ENCODE measurements at places on chromosomes 11 and 22. TPM values are rescaled to one million over a fixed set of nuclear protein-coding genes. Genes with fewer than 3 reads are reported as not detected.

EXPH5 gene
- 3.7 TPM for total RNA-seq

DNA sequence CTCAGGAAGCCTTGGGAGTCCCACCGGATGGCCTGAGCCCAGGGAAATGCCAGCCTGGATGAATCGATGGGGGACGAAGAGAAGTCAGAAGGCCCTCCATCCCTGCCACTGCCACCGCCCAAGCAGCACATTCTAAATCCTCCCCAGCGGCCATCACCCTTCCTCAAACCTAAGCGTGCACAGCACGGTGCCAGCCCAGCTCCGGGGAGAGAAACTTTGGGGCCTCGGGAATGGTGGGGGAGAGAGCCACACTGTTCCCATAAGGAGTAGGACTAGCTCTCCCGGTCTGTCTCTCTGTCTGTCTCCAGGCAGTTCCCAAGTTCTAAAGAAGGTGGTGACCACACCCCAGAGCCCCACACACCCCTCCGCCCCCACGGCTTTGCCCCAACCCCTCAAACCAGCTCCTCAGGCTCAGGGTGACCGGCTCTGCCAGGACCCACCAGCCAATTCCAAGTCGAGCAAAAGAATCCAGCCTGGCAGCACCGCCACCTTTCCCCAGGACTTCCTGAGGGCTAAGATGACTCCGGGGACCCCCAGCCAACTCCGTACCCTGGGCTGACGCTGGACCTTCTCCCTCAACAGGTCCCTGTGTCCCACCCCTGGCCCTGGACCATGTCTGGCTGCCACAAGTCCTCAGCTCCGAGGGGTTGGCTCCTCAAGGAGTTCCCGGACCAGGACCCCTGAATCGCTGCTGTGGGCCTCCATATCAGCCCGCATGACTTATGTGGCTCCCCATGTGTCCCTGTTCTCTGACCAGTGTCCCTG, 2.7 kb downstream of the AHNAK start:
- DNase-seq: no peak

C1QTNF5 gene
- not detected for total RNA-seq

DNA sequence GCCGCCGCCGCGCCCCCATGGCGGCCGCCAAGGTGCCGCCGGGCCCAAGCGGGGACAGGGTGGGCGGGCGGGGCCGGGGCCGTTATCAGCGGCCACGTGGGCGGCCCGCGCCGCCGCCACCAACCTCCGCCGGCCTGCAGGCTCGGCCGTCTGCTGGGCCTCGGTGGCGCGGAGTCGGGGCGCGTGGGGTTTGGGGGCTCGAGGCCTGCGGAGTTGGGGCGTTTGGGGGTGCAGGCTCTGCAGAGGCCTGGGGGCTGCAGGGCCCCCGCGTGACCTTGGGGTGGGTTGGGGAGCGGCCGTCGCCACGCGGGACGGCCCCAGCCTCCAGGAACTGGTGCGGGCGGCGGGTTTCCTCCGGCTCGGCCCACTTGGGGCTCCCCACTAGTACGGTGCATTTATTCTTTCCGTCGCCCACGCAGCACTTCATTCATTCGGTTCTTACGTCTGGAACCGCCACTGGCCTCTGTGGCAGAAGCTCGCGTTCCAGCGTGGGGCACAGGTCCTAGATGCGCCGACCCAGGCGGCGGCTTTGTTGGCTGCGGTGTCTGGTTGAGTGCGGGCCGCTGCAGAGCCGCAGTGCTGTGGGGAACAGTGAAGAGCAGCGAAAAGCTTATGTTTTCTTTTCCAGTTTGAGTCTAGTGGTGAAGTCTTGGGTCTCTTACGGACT, 740 bp upstream of the TRMT2A start:
- DNase-seq: no peak

POU2AF3 gene
- total RNA-seq: not detected

PKP3 gene
- not detected for total RNA-seq

DNA sequence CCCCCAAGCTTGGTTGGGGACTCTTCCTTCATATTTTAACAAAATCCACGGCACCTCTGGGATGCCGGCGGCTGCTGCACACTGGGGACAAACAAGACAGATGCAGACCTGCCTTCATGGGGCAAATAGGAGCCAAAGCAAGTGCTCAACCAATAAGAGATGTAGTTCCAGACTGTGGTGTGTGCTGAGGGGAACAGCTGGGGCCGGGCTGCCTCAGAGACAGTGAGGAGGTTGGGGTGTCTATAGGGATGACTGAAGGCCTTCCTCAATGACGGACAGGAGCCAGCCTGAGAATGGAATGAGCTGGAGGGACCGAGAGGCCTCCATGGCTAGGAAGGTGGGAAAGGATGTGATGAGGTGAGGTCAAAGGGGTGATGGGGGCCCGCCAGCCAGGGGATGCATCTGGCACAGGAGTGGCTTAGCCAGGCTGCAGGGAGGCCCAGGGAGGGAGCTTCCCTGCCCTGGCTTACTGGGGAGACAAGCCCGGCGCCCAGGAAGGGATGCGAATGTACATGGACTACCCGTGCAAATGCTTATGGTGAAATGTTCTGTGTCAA, 10.3 kb upstream of the CTSD start:
- DNase-seq: no peak

- no peak for DNase-seq
Measured at GRCh38 chr11:41461057-41461681, 1.7 kb upstream of the LRRC4C start.

DNA sequence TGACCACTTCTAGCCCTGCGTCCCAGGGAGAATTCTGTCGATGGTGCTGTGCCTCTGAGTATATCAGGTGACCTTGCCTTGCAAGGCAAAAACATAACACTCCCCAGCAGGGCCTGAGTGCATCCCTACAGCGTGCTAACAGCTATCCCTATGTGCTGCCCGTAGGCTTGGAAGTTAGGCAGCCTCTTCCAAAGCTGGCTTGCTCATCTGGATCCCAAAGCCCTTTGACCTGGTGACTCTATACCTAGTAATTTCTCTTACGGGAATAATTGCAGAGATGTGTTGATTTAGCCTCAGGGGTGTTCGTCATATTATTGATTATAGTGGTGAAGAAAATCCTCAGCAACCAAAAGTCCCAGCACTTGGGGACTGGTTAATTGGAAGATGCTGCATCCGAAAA, 32.6 kb upstream of the CRYBB3 start:
- no peak for DNase-seq

TRIM51 gene
- total RNA-seq: not detected

DNA sequence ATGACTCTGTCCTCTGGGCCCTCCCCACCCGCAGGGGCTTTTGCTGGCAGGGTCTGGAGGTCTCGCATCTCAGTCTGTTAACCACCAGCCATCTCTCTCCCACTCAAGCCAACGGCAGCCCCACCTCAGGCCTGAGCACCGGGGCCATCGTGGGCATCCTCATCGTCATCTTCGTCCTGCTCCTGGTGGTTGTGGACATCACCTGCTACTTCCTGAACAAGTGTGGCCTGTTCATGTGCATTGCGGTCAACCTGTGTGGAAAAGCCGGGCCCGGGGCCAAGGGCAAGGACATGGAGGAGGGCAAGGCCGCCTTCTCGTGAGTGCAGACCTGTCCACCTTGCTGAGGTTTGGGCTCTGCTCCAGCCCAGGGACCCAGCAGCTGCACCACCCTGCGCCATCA, 44.3 kb upstream of the TTC12 start:
- no peak for DNase-seq

- DNase-seq: no peak
Measured at GRCh38 chr11:34411111-34411510, 27.6 kb upstream of the CAT start.

GTSE1 gene
- total RNA-seq: 1.3 TPM

GRCh38 chr11:43922295-43922648, 20.2 kb upstream of the C11orf96 start:
- no peak for DNase-seq

GLYATL1 gene
- total RNA-seq: not detected

ASRGL1 gene
- 2.6 TPM for total RNA-seq

DNA sequence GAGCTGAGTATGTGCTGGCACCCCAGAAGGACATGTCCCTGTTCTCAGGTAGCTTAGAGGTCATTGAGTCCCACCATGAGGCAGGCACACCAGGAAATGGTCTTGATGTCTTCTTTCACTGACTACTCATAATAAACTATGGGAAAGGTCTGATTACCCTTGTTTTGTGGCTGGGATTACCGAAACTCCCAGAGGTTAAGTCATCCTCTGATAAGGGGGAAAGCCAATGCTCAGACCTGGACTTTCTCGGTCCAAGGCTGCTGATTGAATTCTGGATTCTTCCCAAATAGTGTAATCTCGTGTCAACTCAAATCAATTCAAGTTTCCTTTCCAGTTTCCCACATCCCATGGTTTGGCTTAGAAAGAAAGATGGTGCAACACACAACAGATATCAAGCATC, 3.7 kb upstream of the CD44 start:
- no peak for DNase-seq

ZP1 gene
- not detected for total RNA-seq

- DNase-seq: no peak
Measured at GRCh38 chr22:37176464-37177061, 11.5 kb downstream of the C1QTNF6 start.

DNA sequence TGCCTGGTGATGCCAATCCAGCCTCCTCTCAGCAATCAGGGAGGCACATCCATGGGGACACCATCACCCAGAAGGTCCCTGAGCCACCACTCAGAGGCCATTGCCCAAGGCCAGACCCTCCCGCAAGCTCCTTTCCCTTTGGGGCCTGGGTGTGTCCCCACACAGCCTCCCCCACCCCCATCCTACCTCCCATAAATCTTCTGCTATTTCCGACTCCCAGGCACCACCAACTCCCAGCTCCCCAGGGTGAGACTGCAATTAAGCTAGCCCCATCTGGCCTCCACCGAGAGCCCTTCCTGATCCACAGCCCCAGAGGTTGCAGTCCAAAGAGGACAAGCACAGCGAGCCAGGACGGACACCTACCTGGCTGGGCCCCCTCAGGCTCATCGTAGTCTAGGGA, 6.3 kb downstream of the ARHGAP1 start:
- no peak for DNase-seq

SNX15 gene
- total RNA-seq: 25.4 TPM
